ENCODE measurements at places on chromosomes 1 and 21.

GRCh38 chr1:52191395-52191965 lies 49.6 kb downstream of the ZFYVE9 start:
- DNase-seq, result no peak

GRCh38 chr21:39341249-39341923 lies 7.5 kb downstream of the HMGN1 start:
- no peak for DNase-seq

- no peak for DNase-seq
Observed at GRCh38 chr21:42198929-42199867, 19.7 kb upstream of the ABCG1 start.

DNA sequence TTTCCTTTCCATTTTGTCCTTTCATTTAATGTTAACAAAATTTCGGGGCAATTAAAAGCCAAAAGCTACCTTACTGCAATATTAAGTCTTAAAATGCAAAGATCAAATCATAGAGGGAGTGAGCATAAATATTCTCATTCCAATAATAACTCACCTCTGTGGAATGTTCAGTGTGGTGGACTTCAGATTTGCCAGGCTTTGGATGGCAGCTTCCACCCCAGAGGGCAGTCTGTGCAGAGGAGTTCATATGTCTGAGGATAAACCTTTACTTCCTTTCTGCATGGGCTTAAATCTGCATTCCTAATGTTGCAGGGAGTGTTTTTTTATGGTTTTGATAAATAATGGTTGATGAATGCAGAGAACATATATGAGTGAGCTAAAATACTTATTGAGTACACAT lies 16.3 kb downstream of the KIAA0040 start:
- no peak for DNase-seq

DNA sequence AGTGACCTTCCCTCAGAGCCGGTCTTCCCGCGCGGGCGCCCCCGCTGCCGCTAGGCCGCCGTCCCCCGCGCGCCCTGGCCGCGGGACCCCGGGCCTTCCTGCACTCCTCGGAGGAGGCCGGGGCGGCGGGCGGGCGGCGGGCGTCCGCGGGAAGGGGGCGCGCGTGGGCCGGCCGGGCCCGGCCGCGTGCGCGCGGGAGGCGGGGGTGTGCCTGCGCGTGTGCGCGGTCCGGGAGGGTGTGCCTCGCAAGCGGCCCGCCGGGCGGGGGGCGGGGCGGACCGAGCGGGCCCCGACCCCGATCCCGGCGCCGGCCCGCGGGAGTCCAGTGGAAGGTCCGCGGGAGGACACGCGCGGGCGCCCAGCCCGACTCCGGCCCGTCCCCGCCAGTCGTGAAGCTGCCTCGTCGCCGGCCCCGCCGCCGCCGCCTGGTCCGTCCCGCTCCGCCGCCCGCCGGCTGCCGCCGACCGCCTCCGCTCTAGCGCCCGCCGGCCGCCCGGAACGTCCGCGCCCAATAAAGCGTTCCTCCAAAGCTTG lies 438 bp downstream of the MRPS6 start:
- DNase-seq, result no peak

GRCh38 chr1:61279570-61279969 lies 197.2 kb downstream of the NFIA start:
- no peak for DNase-seq

- DNase-seq, result no peak
Observed at GRCh38 chr1:187336441-187337168, 507.9 kb downstream of the PLA2G4A start.

DNA sequence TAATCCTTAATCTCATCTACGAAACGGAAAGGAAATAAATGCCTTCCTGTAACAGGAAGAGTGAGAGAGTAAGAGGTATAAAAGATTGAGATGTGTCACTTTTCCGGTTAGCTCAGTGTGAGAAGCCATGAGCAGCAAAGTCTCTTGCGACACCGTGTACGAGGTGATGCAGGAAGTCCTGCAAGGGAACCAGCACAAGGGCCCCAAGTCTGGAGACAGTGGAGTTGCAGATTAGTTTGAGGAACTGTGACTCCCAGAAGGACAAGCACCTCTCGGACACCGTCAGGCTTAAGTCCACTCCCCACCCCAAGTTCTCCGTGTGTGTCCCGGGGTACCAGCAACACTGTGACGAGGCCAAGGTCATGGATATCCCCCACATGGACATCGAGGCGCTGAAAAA lies 592.3 kb upstream of the ADGRL2 start:
- no peak for DNase-seq

DNA sequence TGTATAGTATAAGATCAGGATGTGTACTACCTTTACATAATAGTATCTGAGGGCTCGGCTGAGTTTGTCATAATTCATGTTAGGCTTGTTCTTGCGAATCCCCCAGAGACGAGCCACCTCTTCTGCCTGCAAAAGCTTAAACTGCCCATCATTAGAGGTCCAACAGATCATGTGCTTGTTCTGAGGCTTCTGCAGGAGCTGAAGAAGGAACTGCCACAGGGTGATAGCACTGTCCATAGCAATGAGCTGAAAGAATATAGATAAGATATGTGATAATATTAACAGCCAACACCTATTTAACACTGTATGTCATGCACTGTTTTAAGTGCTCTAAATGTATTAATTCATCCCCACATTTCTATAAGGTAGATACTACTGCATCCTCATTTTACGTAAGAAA lies 8.2 kb downstream of the ELK4 start:
- DNase-seq, result no peak

GRCh38 chr1:30319765-30320580 lies 403.4 kb downstream of the MATN1 start:
- no peak for DNase-seq

GRCh38 chr1:182185136-182185535 lies 123.6 kb upstream of the ZNF648 start:
- no peak for DNase-seq

- no peak for DNase-seq
Observed at GRCh38 chr1:229880271-229881170, 186.5 kb upstream of the GALNT2 start.

DNA sequence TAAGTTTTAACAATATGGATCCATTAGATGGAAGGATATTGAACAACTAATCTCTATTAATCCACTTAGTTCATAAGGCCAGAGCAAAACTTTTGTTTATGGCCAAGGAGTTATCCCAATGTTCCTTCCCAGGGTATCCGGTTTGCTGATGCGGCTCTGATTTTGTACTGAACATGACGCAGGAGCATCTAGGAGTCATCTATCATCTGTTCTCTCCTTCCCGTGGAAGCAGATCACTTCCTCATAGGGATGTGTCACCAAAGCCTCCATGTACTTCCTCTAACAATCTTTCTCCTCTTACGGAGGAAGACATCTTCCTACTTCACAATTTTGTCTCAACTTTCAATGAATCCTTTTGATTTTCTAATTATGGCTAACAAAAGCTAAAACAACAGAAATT lies 206.6 kb downstream of the APP start:
- no peak for DNase-seq

DNA sequence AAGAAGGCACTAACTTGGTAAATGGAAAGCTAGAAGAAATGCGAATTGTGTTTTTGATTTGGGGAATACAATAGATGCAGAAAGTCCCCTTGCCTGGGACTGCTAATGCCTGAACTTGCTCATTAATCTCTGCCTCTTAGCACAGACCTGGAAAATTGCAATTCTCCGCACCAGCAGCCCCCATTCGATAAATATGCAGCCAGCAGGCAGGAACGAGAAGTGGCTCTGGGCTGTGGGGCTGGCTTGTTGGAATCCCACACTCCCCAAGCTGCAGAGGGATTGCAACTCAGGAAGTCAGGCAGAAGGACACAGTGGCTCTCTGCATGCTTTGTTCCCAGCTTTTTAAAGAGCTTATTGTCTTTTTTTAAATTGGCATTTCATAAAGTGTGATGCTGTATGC lies 51.3 kb downstream of the PCP4 start:
- no peak for DNase-seq

GRCh38 chr1:218886101-218886871 lies 287.4 kb upstream of the LYPLAL1 start:
- no peak for DNase-seq

DNA sequence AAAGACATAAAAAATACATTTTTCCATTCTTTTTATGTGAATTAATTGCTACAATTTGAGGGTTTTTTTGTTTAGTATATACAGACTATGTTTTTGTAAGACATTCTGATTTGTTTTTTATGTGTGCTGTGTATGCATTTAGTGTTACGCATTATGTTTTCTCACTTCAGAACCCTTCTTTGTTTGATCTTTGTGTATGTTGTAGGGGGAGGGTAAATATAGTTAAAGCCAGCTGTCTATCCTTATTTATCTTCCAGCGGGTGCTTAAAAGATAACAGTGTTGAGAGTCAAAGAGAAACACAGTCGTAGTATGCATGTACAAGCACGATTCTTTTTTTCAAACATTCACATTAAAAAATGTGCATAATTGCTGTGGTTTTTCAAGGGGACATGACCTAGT lies 97.5 kb upstream of the KIAA1614 start:
- no peak for DNase-seq

Measured in NCI-H2107 (cell line).